Activated naive CD8-positive, alpha-beta T cell treated with anti-CD3 and anti-CD28 coated beads, Interleukin-2, amount 50 U/mL, for 24 hours (primary cell): ENCODE measurements at places on chromosomes 13 and 19.

- no peak for DNase-seq
Observed at GRCh38 chr19:47615230-47615629, 6.3 kb downstream of the BICRA start.

- DNase-seq, result no peak
Observed at GRCh38 chr19:30718707-30719106, 346.5 kb downstream of the ZNF536 start.

DNA sequence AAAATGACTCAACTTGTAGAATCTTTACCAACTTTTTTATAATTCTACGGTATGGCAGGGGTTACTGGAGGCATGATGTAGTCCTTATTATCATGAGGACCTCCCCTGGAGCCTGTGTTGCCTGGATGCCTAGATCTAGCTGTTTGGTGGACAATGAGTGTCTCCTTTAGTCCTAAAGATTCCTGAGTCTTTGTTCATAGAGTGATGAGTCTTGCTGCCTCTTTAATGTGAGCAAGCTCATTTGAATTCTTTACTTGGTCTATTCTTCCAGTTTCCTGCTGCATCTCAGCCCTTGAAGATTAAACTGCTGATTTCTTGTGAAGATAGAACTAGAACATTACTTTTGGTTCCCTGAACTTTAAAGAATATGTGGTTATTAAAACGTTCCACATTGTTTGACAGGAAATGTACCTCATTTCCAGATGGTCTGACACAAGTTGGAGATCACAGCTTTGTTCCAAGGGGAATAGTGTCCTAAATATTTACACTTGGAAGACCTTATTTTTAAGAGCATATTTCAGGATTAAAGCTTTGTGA lies 51.9 kb downstream of the SLAIN1 start:
- no peak for DNase-seq

GRCh38 chr13:44155422-44156293 lies 218.0 kb upstream of the SERP2 start:
- no peak for DNase-seq

DNA sequence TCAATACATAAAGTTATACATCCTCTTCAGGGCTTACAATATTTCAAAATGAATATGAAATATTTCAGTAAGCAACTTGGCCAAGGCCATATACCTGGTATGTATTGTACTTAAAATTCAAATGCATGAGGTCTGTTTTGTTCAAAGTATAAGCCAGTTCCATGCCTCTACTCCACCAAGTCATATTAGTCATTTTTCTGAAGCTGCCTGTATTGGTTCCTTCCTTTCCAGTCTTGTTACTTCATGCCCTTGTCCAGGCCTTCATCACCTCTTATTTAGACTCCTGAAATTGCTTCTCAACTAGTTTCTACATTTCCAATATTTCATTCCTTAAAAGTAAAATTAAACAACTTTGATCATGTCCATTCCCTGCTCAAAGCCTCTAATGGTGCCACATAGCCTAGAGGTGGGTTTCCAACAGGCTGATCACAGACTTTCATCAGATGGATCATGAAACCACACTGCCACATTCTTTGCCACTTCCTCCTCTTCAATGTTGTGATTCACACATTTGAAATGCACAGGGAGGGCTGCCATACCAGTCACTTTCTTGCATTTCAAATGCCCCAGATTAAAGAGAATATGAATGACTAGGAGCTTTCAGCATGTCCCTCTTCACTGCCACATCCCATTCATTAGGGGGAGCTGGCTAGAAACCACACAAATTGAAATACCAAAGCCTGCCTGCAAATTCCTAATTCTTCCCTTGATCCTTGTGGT lies 424.1 kb upstream of the DACH1 start:
- DNase-seq, result no peak

DNA sequence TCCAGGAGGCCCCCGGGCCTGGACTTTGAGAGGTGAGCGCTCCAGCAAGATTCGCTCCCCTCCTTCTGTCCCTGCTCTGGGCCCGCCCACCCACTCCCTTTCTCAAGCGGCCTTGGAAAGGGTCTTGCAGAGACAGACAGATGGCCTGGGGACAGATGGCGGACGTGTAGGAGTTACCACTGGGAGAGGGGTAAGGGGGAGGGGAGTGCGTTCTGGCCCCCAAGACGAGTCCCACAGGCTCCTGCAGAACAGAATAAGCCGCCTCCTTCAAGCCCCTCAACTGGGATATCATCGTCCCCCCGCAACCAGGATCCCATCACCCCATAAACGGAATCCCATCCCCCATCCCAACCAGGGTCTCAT lies 3.6 kb upstream of the TNFAIP8L1 start:
- no peak for DNase-seq

DNA sequence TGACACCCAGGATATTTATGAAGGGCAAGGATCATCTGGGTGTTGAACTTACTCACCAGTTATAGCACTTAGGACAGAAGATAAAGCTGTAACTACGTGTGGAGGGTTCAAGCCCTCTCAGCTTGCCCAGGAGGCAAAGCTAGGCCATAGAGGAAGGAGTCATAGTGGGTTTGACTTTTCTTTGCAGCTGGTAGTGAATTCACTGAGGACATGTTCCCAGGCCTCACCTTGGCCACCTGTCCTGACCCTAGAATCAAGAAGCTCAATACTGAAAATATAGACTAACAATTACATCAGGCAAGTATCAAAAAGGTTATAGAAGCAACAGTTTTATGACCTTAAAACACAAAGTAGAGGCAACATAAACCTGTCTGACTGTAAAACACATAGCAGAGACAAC lies 1207.7 kb downstream of the SLITRK1 start:
- DNase-seq, result no peak

GRCh38 chr13:76958841-76959432 lies 10.6 kb downstream of the ACOD1 start:
- no peak for DNase-seq

- no peak for DNase-seq
Observed at GRCh38 chr13:51557875-51558612, 26.2 kb upstream of the WDFY2 start.

DNA sequence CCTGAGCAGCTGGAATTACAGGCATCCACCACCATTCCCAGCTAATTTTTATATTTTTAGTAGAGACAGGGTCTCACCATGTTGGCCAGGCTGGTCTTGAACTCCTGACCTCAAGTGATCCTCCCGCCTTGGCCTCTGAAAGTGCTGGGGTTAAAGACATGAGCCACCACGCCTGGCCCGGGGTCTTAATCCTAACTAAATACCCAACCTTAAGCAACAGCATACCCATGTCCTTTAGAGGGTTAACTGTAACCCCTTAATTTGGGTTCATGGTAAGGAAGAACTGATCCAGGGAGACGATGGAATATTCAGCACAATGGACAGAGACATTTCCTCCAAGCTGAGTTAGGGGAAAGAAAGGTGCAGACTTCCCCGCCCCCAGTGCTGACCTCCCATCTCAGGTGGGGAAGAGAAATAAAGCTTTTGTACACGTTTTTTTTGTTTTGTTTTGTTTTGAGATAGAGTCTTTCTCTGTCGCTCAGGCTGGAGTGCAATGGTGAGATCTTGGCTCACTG lies 8.7 kb upstream of the GALP start:
- no peak for DNase-seq

- no peak for DNase-seq
Observed at GRCh38 chr13:97328222-97328790, 105.7 kb upstream of the RAP2A start.

- DNase-seq, result no peak
Observed at GRCh38 chr13:33953781-33954180, 135.8 kb downstream of the RFC3 start.

- no peak for DNase-seq
Observed at GRCh38 chr13:39105110-39105509, 66.9 kb downstream of the NHLRC3 start.

- no peak for DNase-seq
Observed at GRCh38 chr13:59641261-59641660, 522.5 kb downstream of the DIAPH3 start.

DNA sequence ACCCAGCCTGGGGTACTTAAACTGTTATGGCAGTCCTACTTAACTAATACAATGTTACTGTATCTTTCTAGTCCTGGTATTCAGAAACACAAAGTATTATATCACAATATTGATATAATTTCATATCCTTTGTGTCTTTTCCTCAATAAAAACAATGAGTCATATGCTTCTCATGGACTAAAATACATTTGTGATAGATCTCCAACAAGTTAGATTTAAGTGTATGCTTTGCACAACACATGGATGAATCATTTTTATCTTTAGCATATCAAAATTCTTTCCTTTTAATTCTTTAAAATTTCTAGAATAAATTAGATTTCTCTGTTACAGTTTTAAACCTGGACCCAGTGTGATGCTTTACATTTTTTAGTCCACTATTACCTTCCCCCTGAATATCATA lies 1357.8 kb upstream of the ATXN8OS start:
- DNase-seq, result no peak

DNA sequence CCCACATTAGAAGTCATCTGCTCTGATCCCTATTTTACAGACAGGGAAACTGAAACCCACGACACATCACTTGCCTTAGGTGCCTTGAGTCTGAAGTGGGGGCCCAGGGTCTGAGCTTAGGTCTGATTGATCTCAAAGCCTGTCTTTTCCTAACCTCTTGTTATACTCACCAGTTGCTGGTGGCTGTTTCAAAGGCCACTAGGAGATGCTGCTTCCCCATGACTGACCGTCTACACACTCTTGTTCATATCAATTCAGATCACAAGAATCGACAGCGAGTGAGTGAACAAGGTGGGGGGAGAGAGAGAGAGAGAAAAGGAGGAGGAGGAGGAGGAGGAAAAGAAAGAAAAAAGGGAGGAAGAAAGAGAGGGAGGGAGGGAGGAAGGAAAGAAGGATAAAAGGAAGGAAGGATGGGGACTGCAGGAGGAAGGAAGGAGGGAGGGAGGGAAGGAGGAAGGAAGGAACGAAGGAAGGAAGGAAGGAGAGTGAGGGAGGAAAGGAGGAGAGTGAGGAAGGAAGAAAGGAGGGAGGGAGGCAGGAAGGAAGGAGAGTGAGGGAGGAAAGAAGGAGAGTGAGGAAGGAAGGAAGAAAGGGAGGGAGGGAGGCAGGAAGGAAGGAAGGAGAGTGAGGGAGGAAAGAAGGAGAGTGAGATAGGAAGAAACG lies 3.3 kb downstream of the OR10H1 start:
- DNase-seq, result peak; percentile 7

DNA sequence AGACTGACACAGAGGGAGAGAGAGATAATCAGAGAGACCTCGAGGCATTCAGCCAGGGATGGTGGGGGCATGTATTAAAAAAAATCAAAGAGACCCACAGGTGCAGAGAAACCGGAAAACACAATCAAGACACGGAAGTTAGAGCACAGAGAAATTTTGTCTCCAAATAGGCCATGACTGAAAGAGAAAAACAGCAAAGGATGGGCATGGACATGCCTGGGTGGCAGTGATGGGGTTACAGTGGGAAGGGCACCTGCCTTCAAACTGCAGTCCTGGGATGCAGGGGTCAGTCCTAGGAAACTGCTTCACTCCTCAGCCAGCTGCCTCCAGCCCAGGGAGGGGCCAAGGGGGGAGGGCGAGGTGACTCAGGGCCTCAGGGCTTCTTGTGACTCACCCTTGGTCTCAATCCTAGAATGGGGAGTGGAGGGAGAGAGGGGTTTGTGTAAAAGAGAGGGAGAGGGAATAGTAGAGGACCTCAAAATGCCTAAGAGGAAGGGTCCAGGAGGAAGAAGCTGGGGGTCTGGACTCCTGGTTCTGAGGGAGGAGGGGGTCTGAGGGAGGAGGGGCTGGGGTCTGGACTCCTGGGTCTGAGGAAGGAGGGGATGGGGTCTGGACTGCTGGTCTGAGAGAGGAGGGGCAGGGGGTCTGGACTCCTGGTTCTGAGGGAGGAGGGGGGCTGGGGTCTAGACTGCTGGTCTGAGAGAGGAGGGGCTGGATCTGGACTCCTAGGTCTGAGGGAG lies 3.6 kb upstream of the KCNN4 start:
- DNase-seq, result peak; percentile 72

DNA sequence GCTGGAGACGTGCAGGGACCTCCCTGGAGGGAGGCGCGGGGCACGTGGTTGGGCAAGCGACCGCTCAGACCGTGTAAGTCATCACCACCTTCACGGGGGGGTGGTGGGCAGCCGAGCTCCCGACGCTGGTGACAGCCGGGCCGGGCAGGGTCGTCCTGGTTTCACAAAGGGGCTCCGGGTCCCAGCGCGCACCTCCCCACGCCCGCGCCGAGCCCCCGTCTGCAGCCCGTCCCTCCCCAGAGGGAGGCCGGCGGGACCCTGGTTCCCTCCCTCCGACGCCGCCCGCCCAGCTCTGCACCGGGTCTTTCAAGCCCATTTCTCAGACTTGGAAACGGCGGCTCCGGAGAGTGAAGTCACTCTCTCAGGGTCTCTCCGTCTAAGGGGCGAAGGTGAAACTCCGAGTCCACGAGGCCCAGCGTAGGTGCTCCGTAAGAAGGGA lies 729 bp upstream of the ARID3A start:
- no peak for DNase-seq

DNA sequence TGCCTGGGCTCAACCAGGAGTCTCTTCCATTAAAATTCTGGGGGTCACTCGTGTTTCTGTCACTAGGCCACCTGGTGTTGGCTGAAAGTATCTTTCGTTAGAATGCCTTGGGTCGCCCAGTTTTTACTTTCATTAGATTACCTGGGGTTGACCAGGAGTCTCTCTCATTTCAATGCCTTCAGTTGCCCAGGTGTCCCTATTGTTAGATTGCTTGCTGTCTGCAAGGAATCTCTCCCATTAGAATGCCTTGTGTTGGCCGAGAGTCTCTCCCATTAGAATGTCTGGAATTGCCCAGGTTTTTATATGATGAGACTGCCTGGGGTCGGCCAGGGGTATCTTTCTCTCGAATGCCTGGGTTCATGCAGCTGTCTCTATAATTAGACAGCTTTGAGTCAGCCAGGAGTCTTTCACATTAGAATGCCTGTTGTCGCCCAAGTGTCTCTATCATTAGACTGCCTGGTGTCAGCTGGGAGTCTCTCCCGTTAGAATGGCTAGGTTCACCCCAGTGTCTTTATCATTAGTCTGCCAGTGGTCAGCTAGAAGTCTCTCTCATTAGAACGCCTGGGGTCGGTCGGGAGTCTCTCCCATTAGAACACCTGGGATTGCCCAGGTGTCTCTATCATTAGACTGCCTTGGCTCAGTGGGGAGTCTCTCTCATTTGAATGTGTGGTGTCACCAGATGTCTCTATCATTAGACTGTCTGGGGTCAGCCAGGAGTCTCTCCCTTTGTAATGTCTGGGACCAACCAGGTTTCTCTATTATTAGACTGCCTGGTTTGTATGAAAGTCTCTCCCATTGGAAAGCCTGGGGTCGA lies 1446.8 kb downstream of the UQCRFS1 start:
- DNase-seq, result no peak

- DNase-seq, result no peak
Observed at GRCh38 chr13:95020298-95020987, 280.8 kb downstream of the ABCC4 start.

DNA sequence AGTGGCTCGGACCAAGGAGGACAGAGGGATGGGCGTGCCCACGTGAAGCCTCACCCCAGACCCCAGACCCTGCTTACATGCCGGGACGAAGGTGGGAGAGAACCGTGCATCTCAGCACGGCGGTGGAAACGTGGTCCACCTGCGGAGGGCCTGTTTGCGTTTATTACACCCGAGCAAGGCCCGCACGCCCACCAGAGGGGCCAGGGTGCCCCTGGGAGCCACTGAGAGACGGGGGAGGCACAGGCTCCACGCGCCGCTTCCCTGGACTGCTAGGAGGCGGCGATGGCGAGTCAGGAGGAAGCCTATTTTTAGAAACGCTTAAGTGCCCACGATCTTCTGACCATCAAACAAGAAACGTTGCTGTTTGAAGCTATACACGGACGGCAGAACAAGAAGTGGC lies 80.7 kb downstream of the ATP11A start:
- no peak for DNase-seq
